ENCODE measurements at places on chromosomes 6 and 20.

DNA sequence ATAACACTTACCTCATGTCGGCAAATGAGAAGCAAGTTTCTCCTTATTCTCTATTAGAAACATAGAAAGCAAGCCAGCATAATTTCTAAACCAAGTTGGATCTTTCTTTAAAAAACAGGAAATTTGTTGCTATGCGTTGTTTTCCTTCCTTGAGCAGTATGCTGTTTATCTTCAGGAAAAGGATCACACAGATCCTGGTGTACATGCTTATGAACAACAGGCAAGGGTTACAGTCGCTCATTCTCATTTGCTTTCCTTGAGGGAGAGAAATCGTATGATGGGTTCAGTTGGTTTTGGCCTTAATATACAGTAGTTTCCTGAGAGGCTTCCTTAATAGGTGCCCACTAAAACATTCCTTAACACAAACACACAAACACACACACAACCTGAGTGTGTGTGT is 118.8 kb downstream of the FYN start:
- DNase-seq = no peak

GRCh38 chr6:21808551-21809242 is 215.1 kb downstream of the SOX4 start:
- no peak for DNase-seq

- no peak for DNase-seq
Measured at GRCh38 chr6:130320908-130321307, 44.9 kb upstream of the TMEM200A start.

- DNase-seq = no peak
Measured at GRCh38 chr20:8388141-8388540, 256.1 kb downstream of the PLCB1 start.

GRCh38 chr20:24981790-24982189 is 10.8 kb downstream of the APMAP start:
- DNase-seq = no peak

DNA sequence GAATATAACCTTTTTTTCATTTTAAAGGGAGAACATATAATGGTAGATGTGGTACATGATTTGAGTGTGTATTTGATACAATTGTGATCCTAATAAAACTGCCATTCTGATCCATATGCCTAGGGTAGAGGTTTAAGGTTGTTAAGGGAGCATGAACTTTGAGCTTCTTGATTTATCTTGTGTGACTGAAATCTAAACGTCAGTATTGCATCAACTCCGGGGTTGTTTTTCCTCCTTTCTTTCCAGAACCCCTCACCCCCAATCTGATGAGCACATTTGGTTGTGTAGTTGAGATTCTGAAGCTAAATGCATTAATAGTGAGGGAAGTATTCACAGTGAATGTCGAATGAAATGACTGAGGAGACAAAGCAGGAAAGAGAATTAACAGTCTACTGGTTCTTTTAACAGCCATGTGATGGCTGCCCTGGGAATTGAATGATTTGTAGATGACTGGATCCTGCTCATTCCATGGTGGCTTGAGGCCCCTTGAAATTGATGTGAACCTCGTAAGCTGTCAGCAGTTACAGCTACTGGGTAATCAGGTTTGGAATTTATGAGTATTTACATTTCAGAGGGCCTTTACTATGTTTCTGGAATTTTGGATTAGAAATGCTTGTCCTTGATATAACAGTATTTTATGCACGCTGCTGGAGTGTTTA is 44.8 kb downstream of the FARS2 start:
- DNase-seq = no peak

- no peak for DNase-seq
Measured at GRCh38 chr6:113356139-113356538, 501.0 kb upstream of the MARCKS start.

- DNase-seq = no peak
Measured at GRCh38 chr20:53068241-53068640, 96.1 kb downstream of the TSHZ2 start.

- DNase-seq = no peak
Measured at GRCh38 chr6:36662827-36663256, 15.7 kb upstream of the CDKN1A start.

GRCh38 chr6:16055852-16056251 is 73.0 kb upstream of the MYLIP start:
- no peak for DNase-seq

- no peak for DNase-seq
Measured at GRCh38 chr6:53858913-53859312, 64.1 kb downstream of the LRRC1 start.

GRCh38 chr20:41616228-41616627 is 1.9 kb downstream of the CHD6 start:
- DNase-seq = no peak

DNA sequence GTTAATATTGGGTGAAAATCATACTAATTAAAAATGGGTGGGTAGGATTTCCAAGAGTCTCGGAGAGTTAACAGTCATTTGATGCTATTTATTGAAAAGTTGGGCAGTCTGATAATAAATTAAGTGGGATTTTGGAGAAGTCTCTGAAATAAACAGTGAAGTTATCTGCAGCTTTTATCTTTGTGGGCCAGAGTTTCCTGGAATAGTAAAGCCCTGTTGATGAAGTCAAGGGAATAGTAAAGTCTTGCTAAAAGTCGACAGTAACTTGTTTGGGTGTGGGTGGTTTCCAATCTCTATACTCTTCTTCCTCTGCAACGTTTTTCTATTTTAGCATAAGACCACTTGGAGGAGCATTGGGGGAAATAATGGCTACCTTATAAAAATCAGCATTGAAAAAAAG is 493.6 kb downstream of the EPM2A start:
- no peak for DNase-seq

DNA sequence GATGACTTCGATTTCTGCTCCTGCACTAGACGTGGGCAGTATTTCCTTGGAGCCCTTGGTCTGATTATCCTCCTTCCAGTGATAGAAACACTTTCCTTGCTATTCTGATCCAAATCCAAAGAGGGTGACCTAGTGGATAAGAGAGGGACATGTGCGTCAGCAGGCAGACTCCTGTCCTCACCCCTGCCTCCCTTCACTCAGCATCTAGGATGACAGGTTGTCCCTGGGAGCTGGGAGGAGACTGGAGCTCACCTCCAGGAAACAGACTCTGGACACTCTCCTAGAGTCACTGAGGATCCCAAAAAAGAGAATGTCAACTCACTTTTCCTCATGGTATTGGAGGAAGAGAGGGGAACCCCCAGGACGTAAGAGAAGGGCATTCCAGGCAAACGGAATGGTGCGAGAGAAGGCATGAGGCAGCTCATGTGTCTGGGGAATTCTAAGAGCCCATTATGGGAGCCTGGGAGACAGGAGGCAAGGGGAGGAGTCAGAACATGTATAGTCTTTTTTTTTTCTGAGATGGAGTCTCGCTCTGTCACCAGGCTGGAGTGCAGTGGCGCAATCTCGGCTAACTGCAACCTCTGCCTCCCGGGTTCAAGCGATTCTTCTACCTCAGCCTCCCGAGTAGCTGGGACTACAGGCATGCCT is 2.2 kb downstream of the C20orf173 start:
- no peak for DNase-seq

All from NCI-H774 (cell line).